ENCODE measurements at places on chromosomes 12 and 14.

- DNase-seq: no peak
These were observed 796.4 kb downstream of the MED13L start for GRCh38 chr12:115481141-115481540.

GRCh38 chr14:75393794-75394193, 34.0 kb upstream of the JDP2 start:
- no peak for DNase-seq

- no peak for DNase-seq
These were observed at the start of gene CLEC1A for GRCh38 chr12:10098791-10099190. CLEC1A (minus strand) TSS chr12:10098985; CDS start chr12:10098922, 63 bp downstream.

- no peak for DNase-seq
These were observed 165.5 kb upstream of the ATP2B1 start for GRCh38 chr12:89874146-89874545.

DNA sequence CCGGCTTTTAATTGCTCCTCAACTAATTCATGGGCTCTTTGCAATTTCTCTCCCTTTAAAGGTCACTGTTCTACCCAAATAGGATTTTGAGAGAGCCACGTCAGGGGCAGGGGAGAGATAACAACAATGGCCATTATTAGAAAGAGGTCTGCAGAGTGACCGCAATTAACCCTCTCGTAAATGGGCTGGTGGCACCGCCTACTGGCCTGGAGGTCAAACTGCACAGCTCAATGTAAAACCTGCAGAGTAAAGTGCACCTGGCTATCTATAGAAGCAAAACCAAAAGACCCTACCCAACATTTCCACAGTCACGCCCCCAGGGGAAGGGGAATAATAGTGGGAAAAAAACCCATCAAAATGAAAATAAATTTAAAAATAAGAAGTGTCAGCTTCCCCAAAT, 21.6 kb upstream of the CLEC4E start:
- no peak for DNase-seq

- DNase-seq: no peak
These were observed 3.7 kb downstream of the MYL6 start for GRCh38 chr12:56161690-56162351.

GRCh38 chr14:81535396-81536164, 1.9 kb upstream of the SEL1L start:
- no peak for DNase-seq

- DNase-seq: no peak
These were observed 47.2 kb downstream of the SMUG1 start for GRCh38 chr12:54141431-54142113.

DNA sequence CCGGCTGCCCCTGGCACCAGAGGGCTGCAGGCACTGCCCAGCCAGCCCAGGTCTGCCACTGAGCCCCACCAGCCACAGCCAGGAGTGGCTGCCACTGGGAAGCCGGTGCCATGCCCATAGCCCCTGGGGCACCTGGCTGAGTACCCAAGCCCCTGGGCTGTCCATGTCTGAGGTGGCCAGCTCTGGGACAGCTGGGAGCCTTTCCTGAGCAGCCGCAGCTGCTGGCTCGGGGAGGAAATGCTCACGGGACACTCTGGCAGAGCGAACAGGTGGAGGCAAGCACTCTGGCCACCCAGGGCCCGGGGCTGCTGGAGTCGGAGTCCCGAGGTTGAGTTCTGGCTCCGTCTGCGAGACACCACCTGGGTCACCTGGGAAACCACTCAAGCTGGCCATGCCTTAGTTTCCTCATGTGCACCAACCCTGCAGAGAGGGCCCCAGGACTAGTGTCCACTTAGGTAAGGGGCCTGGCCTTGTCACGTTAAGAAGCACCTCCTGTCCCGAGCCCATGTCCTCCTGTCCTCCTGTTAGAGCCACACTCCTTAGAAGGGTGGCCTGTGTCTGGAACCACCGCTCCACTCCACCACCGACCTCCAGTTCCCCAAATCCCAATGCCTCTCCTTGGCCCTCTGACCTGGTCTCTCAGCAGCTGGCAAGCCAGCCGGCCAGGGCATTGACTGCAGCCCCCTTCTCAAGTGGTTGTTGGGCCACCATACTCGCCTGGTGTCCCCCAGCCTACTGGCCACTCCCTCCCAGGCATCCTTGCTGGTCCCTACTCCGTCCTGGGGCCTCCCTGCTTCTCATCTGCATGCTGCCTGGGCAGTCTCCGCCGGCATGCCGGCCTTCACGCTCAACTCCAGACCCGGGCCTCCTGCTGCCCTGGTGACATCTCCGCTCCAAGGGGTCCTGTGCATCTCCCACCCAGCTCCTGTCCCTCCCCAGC, 45.3 kb downstream of the BEGAIN start:
- no peak for DNase-seq

- DNase-seq: no peak
These were observed 23.8 kb upstream of the GPR132 start for GRCh38 chr14:105088812-105089745.

- DNase-seq: no peak
These were observed 218.9 kb upstream of the SFSWAP start for GRCh38 chr12:131491916-131492490.

DNA sequence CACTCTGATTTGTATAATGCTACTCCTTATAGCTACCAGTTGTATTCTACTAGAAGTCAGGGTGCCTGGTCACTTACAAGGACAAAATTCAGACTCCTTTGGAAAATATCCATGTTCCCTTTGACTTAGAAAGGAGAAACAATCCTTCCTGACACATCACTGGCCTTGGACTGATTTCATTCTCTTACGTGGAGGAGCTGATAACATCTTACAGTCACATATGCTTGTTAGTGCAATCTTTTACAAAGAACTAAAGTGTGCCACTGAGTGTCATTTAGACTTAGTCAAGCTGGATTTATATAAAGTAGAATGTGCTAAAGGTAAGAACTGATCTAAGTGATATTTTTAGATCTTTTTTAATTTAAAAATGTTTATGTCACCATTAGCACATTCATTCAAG, 131.0 kb upstream of the TMTC2 start:
- DNase-seq: no peak

DNA sequence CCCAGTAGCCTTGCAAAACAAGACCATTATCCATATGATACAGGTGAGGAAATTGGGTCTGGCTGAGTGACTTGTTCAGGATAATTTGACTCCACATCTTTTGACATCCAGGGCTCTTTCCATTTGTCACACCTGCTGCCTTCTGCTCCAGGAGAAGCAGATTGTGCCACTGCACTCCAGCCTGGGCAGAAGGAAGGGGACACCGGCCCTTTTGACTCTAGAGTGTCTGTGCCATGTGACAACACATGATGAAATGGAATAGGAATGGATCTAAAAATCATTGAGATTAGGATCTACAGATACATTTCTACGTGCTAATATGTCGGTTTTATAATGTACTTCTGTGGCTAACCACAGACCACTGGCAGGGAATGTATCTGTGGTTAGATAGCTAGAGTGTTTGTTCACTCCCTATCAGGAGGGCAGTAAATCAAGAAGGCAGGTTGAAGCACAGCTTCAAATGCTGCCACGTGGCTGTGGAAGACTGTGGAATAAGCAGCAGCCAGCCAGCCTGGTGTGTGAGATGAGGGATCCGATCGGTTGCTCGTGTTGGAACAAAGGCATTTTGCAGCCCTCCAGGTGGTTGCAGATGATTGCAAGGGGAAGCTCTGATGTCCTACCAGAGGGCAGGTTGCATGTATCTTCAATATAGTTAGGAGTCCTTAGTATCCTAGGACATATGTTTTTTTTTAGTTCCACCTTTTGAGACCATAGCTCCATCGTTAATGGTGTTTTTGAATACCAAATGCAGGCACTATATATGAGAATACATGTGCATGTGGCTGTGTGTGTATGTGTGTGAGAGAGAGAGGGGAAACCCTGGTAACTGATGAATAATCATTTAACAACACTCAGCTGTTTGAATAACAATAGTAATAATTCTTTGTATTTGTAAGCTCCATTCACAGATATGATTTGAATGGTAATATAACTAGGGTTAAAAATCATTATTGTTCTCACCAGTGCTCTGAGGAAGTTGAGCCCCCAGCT, 28.6 kb downstream of the EML1 start:
- no peak for DNase-seq

DNA sequence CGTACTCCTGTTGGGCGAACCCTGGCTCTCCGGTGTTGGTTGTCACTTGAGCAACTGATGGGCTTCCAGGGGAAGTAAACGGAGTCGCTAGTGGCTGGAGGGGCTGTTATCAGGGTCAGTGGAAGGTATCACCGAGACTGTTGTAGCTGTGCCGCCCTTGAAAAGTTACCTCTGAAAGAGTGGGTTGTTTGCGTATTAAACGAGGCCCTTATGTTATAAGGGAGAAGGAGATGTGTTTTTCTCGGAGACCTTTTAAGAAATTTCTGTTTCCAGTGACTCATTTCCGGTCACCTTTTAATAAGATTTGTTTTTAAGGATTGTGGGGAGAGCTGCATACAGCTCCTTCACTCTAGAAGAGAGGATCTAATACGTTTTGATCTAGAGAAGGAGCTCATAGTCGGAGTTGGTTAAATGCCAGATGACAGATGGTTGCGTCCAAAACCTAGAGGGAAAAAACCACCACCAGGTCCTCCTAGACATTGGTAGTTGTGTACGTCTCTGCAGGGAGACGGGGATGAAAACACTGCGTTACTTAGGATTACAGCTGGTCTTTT, 750 bp upstream of the DBX2 start:
- no peak for DNase-seq

- DNase-seq: no peak
These were observed 516.3 kb upstream of the NOVA1 start for GRCh38 chr14:27114180-27114579.

- DNase-seq: no peak
These were observed 138.2 kb upstream of the PWP1 start for GRCh38 chr12:107547389-107547788.

- no peak for DNase-seq
These were observed at the start of gene CMTM5 for GRCh38 chr14:23376482-23377197. CMTM5 (plus strand) TSS chr14:23377046; CDS start chr14:23377252, 206 bp downstream.

GRCh38 chr12:44117337-44117736, 281.5 kb downstream of the TMEM117 start:
- DNase-seq: no peak
